ENCODE measurements at places on chromosomes 2 and 18.

DNA sequence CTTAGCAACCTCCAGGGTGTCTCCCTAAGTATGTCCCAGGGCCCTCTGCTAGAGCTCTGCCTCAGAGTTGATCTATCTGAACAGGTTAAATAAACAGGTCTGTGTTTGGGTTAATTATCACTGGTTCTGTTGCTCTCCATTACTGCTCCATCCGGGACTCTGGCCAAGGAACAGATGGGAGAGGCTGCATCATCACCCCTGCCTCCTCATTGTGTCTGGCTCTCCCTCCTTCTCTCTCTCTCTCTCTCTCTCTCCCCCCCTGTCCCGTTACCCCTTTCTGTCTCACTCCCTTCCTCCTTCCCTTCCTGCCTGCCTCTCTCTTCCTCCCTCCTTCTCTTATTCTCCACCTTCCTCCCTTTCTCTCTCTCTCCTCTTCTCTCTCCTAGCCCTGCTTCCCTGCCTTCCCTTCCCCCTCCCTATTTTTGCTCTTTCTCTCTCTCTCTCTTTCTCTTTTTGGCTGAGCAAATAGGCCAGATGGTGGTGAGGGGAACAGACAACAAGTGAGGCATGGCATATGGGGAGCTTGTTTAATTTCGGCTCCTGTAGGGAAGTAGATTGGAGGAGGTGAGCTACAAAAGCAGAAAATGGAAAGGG lies 62.1 kb downstream of the SETBP1 start:
- DNase-seq = no peak

- no peak for DNase-seq
These were observed 1050.7 kb upstream of the PIK3C3 start for GRCh38 chr18:40904295-40904694.

- DNase-seq = no peak
These were observed 55.9 kb downstream of the FEZ2 start for GRCh38 chr2:36541891-36542595.

GRCh38 chr2:157853211-157853610 lies 22.9 kb downstream of the ACVR1 start:
- DNase-seq = no peak

- DNase-seq = no peak
These were observed 8.6 kb downstream of the SH3BP4 start for GRCh38 chr2:234960175-234961088.

- DNase-seq = no peak
These were observed 403.8 kb downstream of the DCDC2C start for GRCh38 chr2:4107179-4107578.

- no peak for DNase-seq
These were observed 58.4 kb upstream of the GREB1L start for GRCh38 chr18:21183670-21184069.

DNA sequence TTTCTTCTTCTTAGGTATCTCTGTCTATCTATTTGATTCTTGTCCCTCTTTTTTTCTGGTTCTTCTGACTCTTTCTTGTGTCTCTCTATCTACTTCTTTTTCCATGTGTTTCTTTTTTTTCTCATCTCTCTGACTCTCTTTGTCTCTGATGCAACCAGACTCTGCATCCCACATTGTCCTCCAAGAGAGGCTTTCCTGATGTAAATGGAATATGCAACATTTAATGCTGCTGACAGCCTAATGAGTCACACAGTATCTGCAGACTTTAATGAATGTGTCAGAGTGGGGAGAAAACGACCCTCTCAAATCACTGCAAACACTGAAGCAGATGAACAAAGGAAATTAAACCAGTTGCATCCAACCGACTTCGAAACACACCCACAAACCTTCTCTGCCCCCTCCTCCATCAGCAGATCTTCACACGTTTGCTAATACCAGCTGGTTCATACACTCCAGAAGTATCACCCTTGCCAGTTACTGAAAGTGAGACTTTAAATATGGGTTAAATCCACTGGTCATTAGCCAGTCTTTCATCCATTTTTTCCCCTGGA lies 351.5 kb downstream of the TXNL1 start:
- no peak for DNase-seq

- no peak for DNase-seq
These were observed 85.3 kb upstream of the KLF7 start for GRCh38 chr2:207251022-207251421.

All from Right ventricle myocardium inferior (tissue), 1 donor.